ENCODE measurements at places on chromosomes 2 and 18.
A peak's percentile ranks its signal among the peaks of the same experiment; 100 is the strongest.

DNA sequence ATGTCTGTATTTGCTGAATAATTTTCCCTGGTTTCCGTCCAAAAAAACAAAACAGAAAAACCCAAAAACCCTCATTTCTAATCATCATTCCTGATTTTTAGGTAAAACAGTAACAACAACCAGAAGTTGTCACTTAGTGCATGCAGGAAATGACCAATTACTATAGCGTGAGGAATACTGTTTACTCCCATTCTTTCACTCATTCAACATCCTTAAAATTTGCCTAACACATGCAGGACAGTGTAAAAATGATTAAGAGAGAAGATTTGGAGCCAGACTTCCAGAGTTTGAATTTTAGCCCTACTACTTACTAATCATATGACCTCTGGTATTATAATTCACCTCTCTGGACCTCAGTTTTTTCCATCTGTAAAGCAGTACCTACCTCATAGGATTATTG is 83.1 kb downstream of the FIGN start:
- no peak for DNase-seq

DNA sequence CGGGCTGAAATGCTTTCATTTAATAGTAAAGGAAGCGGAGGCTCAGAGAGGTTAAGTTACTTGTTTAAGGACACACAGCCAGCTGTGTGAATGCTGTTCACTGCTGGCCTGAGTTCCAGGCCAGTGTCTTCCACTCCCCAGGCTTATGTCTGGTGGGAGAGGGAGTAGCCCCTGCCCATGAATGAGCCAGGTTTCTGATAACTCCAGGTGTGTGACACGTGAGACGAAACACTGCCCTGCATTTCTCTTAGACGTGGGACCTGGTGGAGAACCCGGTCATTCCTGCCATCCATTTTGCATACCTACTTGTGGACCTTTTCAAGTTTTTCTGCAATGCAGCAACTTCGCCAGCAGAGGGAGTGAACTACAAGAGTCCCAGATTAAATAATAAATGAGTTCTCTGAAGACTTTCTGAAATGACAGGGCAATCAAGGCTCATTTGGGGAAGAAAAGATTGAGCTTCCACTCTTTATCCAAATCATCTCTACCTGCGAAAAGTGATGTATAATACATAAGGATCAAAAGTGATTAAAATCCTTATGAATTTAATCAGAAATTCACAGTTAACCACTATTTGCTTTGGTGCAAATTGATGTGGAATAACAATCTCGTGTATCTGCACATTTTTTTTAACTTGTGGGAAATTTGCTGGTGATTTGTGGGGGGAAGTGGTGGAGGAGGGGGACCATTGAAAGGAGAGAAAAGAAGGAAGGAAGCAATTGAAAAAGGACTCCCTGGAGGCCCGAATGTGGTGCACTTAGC is 79.4 kb upstream of the ASB18 start:
- peak; percentile 29 for DNase-seq

GRCh38 chr2:18795906-18796305 is 206.5 kb upstream of the NT5C1B start:
- DNase-seq = no peak

GRCh38 chr2:165776013-165776412 is 18.0 kb downstream of the GALNT3 start:
- DNase-seq = no peak

GRCh38 chr2:206721256-206721920 is 3.2 kb upstream of the DYTN start:
- DNase-seq = no peak

DNA sequence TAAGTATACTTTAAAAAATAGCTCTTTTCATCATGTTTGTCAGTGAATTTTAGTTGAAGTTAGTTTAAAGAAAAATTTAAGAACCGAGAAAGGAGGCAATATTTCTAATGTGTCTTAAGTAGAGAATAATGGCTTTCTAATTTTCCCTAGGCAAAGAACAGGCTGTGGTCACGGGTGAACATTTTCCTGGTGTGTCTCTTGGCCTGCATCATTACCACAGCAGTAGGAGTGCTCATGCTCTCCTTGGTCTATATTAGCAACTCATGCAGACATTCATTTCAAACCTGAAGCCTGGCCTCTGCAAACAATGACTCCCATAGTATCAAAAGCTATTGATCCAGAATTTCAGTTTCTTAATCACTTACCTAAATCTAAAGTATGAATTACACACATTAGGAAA is 57.4 kb downstream of the C18orf54 start:
- no peak for DNase-seq

DNA sequence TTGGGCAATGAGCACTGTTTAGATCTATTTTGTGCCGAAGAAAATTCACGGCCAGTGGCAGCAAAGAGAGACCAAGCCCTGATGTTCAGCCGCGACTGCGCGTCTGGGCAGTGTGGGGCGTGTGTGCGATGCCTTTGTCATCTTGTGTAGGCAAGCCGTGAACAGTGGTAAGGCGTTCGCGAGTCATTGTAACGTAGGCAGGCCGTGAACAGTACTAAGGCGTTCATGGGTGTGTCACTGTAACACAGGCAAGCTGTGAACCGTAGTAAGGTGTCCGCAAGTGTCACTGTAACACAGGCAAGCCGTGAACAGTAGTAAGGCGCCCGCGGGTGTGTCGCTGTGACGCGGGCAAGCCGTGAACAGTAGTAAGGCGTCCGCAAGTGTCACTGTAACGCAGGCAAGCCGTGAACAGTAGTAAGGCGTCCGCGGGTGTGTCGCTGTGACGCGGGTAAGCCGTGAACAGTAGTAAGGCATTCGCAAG is 99.9 kb downstream of the NFATC1 start:
- DNase-seq = no peak

Data from effector CD4-positive, alpha-beta T cell (primary cell).